ENCODE measurements at places on chromosomes 4 and X.

- no peak for DNase-seq
Observed at GRCh38 chr4:102642631-102643298, 118.0 kb downstream of the MANBA start.

GRCh38 chr4:24973747-24974601 lies 56.8 kb downstream of the LGI2 start:
- DNase-seq: peak; percentile 5

GRCh38 chr4:54058171-54058570 lies 6.2 kb downstream of the CHIC2 start:
- no peak for DNase-seq

DNA sequence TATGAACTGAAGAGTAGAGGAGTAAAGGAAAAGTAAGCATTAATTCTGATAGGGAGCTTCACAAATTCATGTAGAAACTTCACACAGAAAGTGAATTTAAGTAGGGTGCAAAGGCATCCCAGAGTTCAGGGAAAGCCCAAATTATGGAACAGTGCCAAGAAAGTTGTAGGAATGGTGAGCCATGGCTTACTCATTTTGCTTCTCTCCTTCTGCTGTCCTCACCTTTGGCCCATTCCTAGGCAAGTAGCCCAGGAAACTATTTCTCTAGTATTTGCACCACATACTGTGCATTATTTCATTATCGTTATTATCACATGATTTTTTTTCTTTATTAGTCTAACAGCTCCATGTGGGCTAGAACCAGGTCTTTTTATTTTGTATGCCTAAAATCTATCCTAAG lies 34.9 kb upstream of the IL1RAPL1 start:
- no peak for DNase-seq

DNA sequence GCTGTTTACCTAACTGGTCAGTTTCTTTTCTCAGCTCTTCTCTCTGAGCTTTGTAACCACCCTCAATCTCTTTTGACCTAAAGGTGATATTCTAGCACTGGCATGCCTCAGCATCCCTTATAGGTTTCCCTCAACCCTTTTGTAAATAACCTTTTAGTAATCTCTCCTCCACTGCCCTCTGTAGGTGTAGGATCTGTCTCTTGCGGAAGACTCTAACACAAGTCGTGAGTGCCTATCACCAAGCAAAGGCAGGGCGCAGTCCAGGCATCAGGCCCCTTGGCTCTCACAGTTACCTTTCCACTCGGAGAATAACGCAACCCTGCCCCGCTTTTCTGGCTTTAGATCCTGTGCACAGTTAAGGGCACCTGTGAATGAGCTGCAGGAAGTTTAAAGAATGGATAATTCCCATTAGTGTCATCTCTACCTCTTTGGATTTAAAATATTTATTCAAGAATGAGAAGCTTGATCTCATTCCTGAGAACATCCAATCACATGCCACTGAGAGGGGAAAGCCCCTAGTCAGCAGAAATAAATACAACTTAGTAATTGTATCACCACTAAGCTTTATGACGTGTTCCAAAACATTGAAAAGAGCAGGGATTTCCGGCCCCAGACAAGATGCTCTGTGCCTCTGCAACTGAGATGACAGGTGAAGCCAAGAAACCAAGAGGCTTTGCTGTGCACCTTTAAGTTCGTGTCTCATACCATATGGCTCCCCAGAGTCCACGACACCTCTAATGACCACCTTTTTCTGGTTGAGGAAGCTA lies 58.8 kb downstream of the SPINK2 start:
- no peak for DNase-seq

DNA sequence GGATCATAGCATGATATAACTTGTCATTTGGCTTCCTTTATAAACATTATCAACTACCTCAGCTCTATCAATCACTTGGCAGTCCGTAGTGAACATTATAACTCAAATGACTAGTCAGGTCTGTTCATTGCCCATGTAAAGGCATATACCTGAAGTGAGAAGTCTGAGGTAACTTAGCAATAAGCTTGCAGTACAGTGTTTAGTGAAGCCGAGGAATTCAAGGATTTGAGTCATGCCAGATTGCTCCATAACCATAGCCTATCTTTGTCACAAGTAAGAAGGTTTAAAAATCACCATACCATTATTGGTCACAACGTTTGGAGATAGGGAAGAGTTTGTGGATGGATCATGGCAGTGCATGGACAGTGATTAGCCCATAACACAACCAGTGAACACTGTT lies 41.6 kb downstream of the AR start:
- DNase-seq: no peak

DNA sequence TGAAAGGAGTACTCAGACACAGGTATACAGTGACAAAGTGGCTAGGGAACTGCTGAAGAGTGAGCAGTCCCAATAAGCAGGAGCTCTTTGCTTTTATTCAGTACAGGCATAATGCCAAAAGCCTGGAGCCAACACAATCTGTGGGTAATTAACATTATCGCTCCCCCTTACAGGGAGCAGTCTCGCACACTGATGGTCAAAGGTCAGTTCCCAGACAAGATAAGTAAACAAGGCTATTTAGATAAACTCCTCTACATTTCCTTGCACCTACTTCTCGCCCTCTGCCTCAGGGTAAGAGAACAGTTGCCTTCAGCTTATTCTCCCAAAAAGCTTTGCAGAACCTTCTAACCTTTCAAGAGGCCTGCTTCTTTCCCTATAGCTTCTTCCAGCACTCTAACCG lies 73.9 kb upstream of the TAF9B start:
- DNase-seq: no peak

DNA sequence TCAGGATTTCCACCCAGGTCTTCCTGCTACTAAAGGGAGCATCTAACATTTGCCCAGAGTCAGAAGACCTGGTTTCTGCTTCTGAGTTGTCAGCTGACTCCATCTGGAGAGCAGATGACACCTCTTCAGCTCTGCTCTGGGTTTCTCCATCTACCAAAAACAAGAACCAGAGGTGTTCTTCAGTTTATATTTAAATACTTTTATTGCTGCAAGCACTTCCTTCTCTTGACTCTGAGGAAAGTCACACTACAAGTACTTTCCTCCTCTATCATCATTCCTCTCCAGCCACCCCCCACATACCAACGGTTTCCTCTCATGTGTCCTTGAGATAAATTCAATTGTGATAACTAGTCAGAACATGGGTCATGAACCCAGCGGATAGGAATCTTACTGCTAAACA lies 88.4 kb downstream of the PPP3CA start:
- no peak for DNase-seq

- DNase-seq: peak; percentile 55
Observed at GRCh38 chrX:19513383-19513782, 1.9 kb downstream of the MAP3K15 start.

- no peak for DNase-seq
Observed at GRCh38 chr4:177687117-177687516, 244.9 kb upstream of the AGA start.

GRCh38 chr4:113888006-113888405 lies 91.4 kb downstream of the ARSJ start:
- no peak for DNase-seq

DNA sequence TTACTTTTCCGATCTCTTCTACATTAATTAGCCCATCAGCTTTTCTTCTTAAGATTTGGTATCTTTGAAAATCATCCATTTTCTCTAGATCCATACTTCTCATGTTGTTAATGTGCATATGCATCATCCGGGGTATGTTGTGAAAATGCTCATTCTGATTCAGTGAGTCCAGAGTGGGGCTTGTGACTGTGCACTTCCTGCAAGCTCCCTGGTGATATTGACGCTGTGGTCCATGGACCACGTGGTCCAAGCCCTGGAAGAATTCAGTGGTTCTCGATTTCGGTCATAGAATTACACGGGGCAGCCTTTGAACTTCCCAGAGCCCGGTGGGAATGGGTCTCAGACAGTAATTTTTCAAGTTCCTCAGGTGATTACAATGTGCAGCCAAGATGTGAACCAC lies 69.8 kb downstream of the ZFX start:
- DNase-seq: no peak

GRCh38 chr4:44760142-44760898 lies 34.0 kb upstream of the GNPDA2 start:
- DNase-seq: peak; percentile 12
